Astrocyte of the hippocampus (primary cell): ENCODE measurements at places on chromosomes 1 and 21.

DNA sequence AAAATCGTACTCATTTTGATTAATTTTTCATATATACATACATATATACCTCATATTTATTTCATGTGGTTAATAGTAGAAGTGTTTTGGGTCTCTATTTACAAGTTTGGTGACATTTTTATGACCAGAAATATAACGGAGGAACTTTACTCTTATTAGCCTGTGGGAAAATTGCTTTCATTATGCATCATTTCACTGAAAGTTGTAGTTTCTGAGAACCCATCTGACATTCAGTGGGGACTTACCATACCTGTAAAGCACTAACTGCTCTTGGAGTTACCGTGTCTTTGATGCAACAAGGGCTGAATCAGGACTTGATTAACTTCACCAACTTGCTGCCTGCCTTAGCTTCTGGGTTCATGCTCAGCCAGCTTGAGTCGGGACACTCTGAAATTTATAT lies 49.9 kb upstream of the ITPKB start:
- no peak for DNase-seq

GRCh38 chr1:156488566-156489165 lies 11.9 kb downstream of the MEF2D start:
- no peak for DNase-seq

- DNase-seq, result no peak
Observed at GRCh38 chr1:179195376-179195775, 34.1 kb downstream of the ABL2 start.

DNA sequence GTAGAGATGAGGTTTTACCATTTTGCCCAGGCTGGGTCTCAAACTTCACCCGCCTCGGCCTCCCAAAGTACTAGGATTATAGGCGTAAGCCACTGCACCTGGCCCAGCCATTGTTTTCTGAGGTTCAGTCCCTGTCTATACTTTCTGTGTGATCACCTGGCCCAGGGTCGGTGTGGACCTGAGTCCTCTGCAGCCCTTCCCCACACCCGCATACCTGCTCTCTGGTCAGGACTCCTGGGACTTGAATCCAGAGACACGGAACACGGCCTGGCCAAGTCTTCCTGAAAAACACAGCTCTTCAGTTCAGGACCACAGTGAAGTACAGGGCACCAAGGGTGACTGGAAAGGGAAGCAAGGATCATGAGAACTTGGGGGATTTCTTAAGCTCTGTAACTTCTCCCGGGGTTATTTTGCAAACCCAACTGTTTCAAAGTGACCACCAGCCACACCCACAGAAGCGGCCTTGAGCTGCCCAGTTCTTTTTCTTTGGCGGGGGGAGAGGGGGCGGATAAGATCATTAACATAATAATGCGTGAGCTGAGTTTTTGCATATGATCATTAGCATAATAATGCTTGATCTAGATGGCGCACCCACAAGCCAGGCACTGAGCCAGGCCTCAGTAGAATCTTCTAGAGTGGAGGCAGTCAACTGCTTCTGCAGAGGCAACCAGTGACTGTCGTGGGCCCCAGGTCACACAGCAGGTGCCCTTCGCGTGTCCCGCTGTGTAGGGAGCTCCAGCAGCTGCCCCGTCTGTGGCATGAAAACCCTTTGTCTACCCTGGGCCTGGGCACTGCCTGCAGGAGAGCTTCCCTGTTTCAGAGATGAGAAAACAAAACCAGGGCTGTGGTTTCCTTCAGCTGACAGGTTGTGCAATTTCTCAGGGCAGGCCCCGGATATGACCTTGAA lies 1.7 kb upstream of the NADK start:
- peak; percentile 89 for DNase-seq

DNA sequence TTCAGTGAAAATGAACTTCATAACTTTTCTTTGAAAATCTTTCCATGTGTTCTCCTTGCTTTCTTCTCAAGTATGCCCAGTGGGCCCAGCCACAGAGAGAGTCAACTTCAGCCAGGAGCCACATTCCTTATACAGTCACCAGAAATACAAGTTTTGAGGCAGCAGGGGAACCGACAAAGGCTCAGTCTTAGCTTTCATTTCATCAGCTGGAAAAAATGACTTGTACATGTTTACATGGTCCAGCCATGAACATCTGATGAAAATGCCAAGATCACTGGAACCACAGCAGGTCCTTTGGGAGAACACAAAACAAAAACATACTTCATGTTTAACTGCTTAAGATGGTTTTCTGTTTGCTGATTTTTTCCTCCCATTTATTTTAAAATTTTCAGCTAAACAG lies 72.5 kb downstream of the SYDE2 start:
- DNase-seq, result peak; percentile 25

DNA sequence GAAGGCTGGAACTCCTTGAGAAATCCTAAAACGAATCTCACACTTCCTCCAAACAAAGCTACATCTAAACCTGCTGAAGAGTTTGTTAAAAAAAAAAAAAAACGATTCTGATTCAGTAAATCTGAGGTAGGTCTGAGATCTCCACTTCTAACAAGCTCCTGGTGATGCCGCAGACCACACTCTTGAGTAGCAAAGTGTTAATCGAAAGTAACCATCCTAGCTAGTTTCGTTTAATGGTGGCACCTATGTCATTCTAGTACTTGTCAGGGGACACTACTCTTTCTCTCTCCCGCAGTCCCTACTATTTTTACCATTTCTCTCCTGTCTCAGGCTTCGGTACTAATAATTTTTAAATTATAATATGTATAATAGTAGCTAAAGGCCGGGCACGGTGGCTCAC lies 2.1 kb downstream of the CLCC1 start:
- no peak for DNase-seq

DNA sequence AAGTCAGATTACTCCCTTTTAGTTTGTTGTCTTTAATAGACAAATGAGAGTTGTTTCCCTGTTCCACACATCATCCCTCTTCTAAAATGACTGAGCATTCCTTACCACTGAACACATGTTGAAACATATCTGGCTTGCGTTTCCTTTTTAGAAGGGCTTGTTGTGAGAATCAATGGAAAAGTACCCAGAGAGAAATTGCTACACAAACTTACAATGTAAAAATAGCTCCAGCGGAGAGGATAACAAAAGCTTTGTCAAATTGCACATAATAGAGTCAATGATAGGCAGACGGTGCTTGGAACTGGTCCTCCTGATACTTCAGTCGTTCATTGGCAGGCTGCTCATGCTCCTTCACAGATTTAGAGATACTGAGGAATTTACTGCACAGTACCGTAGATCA lies 123.9 kb downstream of the CYYR1 start:
- no peak for DNase-seq

GRCh38 chr1:156956333-156956732 lies 35.9 kb downstream of the LRRC71 start:
- DNase-seq, result no peak

- DNase-seq, result peak; percentile 66
Observed at GRCh38 chr1:63817152-63817667, 43.4 kb downstream of the ROR1 start.

DNA sequence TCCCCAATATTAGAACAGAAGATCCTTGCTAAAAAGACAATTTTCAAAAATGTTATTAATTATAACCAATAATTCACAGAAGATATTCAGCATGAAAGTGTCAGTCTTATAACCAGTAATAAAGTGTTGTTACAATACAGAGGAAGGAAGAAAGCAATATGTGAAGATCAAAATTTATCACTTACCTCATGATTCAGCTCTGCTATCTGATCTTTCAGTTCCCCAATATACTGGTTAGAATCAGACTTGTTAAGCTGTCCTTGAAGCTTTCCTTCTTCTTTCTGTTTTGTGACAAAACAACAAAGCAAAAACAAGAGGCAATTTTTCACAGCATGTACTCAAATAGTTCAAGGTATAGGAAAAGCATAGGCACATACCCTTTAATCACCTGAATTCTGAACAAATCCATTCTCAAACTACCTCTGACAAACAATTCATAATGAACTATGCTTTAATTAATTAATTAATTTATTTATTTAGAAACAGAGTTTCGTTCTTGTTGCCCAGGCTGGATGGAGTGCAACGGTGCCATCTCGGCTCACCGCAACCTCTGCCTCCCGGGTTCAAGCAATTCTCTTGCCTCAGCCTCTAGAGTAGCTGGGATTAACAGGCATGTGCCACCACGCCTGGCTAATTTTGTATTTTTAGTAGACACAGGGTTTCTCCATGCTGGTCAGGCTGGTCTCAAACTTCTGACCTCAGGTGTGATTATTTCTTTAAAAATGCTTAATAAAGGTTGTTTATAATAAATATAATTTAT lies 76.9 kb upstream of the GFI1 start:
- no peak for DNase-seq

DNA sequence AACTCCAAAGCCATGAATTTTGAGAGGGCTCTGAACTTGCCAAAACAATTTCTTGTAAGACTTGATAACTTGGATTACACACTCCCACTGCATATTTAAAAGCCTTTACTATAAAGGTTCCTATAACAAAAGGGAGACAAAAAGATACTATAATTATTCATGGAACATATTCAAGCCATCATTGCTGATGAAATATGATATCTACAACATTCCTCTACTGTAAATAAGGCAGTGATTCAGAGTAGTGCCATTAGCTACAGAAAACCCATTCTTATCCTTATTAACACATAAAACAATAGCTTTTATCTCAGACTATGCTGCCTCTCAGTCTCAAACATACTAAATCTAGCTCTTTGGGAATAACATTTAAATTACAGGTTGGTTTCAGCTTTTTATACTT lies 675.5 kb upstream of the CXADR start:
- DNase-seq, result no peak

DNA sequence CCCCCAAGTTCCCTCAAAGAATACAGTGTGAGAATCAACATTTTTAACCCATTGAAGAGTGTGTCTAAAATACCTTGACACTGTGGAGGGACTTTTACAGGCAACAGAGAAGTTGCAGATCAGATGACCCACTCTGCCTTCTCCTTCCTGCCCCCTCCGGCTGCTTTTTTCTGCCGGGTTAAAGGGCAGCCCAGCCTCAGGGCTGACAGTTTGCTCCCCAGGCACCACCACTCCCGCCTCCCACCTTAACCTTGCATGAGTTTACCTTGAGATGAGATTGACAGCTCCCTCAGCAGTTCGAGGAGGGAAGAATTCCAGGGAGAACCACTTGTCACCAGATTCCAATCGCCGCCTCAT lies 3.2 kb downstream of the MTHFR start:
- DNase-seq, result peak; percentile 20

DNA sequence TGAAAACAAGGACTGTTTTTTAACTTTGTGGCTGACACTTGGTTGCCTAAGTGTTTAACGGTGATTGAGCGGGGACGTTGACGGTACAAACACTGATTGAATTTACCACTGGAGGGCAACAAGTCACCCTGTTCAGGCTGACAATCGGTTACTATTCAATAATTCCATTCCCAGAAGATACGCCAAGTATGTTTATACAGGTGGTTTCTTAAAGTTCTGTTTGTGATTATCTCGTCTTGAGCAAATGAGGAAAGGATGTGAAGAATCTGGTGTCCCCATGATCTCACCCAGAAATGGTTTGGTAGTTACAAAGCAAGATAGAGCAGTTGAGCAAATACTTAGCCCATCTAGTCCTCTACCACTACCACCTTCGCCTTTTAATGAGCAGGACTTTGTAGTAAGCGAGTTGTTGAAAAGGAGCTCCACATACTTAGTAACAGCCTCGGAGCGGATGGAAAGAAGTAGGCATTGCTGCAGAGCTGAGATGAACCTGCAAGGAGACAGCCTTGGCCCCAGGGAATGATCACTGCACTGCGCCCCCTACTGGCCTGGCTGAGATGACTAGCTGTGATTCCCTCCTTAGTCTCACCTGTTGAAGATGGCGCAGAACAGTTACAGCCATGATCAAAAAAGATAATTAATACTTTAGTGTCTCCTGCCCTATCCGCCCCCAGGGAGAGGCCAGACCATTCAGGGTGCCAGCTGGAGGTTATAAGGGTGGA lies 36.3 kb downstream of the IFNAR1 start:
- DNase-seq, result peak; percentile 66

DNA sequence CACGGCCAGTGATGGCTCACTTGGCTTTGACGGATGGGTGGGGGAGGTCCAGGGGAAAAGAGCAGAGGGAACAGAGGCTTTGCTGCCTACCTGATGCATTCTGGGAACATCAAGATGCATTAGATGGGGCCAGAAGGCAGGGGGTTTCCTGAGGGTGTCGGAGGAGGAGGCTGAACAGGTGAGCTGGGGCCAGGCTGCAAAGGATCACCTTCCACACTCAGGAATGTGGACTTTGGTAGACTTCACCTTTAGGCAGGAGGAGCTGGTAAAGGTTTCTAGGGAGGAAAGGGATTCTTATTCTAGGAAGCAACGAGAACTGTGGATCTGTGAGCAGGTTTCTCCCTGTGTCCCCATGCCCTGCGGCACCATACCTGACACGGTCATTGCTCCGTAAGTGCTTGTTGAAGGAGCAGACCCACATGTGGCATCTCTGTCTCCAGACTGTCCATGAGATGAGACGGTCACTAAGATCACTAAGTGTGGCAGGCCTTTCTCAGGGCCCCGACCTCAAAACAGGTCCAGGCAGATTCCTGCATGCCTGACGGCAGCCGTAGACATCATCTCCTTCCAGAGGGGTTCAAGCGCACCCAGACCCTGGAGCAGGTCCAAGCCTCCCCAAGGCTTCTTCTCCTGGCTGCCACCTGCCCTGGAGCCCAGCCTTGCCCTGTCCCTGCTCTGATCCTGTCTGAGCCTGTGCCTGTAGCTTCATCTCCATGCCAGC lies 89.1 kb upstream of the SLC25A33 start:
- DNase-seq, result no peak

GRCh38 chr1:167934426-167935215 lies 1.9 kb upstream of the DCAF6 start:
- DNase-seq, result no peak

GRCh38 chr21:16583556-16583955 lies 853.8 kb downstream of the USP25 start:
- no peak for DNase-seq

DNA sequence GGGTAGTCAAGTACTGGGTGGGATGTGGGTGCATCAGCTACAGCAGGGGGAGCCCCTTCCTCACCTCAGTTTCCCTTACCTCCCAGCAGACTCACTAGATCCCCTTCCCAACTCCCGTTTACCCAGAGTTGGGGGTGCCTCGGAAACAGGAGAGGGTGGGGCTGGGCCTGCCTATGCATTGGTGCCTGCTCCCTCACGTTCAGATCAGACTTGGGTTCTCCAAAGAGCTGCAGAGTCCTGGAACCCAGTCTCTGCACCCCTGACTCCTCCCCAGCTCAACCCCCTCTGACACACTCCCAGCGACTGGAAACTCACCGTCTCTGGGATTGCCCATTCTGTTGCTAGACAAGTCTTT lies 6.0 kb downstream of the FOXO6 start:
- no peak for DNase-seq

DNA sequence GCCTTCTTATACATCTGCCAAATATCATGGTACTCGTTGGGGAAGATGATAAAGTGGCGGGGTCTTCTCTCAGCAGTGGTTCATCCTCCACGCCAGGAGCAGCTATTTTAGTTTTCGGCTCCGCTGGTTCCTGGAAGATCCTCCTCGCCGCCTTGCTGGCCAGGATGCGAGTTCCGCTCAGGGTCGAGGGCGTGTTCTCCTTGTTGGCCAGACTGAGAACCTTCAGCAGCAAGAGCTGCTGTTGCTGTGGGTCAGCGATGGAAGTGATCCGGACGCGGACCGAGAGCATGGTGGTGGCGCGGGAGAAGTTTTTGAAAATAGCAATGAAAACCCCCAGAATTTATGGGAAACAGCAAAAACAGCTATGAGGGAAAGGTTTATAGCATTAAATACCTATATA lies 11.4 kb upstream of the CFAP126 start:
- DNase-seq, result no peak
